Mesothelial cell of epicardium (in vitro differentiated cells): ENCODE measurements at places on chromosomes 7 and 10. TPM values are rescaled to one million over a fixed set of nuclear protein-coding genes. Genes with fewer than 3 reads are reported as not detected.

- H3K36me3 ChIP-seq: peaks cover 23% of the 10 kb centered on the region
- H3K27ac ChIP-seq: no peak overlapping the region
- no peak for DNase-seq
These were observed 107.9 kb upstream of the GNAI1 start for GRCh38 chr7:80026766-80027165.

- DNase-seq: no peak
- H3K4me1 ChIP-seq: no peaks in the 10 kb centered on the region
- H3K27me3 ChIP-seq: peaks cover 14% of the 10 kb centered on the region
- no peak overlapping the region for H3K4me3 ChIP-seq
- H3K27ac ChIP-seq: no peak overlapping the region
These were observed 29.0 kb downstream of the GCC1 start for GRCh38 chr7:127556404-127556803.

- peaks cover 51% of the 10 kb centered on the region for H3K4me1 ChIP-seq
- H3K27ac ChIP-seq: peak overlapping the region; percentile 93
- no peak overlapping the region for H3K4me3 ChIP-seq
- DNase-seq: peak; percentile 46
- no peaks in the 10 kb centered on the region for H3K27me3 ChIP-seq
- H3K36me3 ChIP-seq: peaks cover 10% of the 10 kb centered on the region
These were observed 20.4 kb downstream of the DNAJB12 start for GRCh38 chr10:72334196-72334824.

The ANKRD61 gene
- total RNA-seq: 0.20 to 0.29 TPM in 2 of 3 replicates, not detected in the other

The FRMPD2 gene
- total RNA-seq: 0.18 to 0.43 TPM (median 0.22 TPM) in 3 replicates
